Central memory CD4-positive, alpha-beta T cell (primary cell): ENCODE measurements at places on chromosomes 2 and 18.

DNA sequence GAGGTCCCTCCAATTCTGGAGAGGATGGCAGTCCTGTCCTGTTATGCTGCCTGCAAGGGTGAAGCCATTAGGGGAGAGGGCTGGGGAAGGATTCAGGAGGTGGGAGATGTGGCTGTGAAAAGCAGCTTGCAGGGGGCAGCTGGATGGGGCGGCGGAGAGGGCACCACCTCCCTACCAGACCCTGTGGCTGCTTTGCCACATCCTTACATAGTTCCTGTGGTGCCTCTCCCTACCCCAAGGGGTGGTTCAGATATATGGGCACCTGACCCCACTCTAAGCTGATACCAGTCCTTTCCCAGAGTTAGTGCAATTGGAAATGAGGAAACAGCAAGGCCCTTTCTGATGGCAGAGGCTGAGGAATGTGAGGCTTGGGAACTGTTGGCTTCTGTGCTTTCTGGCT, 6.1 kb upstream of the ACOXL start:
- DNase-seq, result no peak

DNA sequence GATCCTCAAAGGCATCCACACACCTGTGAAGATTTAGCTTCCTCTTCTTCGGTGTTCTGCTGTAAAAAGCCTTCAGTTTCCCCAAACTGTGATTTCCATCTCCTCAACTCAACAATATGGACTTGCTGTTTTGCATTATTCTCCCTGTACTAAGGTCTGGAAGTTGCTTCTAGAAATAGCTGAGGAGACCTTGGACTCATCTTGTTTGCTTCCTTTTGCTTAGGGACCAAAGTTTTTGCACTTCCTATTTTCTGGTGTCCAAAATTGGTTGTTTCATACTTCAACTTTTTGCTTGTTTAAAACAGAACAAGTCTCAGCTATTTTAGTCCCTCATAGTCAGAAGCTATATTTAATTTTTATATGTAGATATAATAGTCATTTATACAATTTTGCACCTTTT, 201.9 kb upstream of the COPS8 start:
- no peak for DNase-seq

DNA sequence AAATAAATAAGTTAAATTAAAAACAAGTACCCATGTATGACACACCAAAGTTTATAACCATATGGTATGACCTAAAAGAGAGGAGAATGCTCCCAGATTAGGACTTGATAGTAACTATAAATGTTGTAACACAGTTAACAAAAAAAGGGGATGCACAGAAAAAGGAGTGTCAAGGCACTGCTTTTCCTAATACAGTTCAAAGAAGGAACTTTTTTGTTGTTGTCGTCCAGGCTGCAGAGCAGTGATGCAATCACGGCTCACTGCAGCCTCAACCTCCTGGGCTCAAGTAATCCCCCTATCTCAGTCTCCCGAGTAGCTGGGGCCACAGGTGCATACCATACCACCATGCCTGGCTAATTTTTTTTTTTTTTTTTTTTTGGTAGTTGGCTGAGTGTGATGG, 2.7 kb downstream of the NARS1 start:
- no peak for DNase-seq

- no peak for DNase-seq
These were observed 337.4 kb downstream of the PTPRM start for GRCh38 chr18:7904529-7904928.

- DNase-seq, result no peak
These were observed 55.2 kb upstream of the REV1 start for GRCh38 chr2:99545066-99545465.

GRCh38 chr2:36672199-36672598, 24.3 kb upstream of the VIT start:
- DNase-seq, result no peak

DNA sequence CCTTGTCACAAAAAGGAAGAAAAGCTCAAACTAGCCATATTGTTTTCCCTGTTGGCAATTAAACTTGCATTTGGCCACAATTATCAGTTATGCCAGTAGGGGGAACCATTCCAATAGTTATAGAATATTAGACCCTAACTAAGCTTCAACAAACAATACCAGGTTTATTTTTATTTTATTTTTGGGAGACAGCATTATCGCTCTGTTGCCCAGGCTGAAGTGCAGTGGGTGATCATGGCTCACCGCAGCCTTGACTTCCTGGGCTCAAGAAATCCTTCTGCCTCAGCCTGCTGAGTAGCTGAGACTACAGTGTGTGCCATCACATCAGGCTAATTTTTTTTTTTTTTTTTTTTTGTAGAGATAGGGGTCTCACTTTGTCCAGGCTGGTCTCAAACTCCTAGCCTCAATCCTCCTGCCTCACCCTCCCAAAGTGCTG, 102.1 kb downstream of the ATAD2B start:
- DNase-seq, result peak; percentile 39

- no peak for DNase-seq
These were observed 71.6 kb downstream of the TMEM131 start for GRCh38 chr2:97924194-97924593.

- DNase-seq, result peak; percentile 13
These were observed 923 bp downstream of the FIGLA start for GRCh38 chr2:70789304-70790135.

DNA sequence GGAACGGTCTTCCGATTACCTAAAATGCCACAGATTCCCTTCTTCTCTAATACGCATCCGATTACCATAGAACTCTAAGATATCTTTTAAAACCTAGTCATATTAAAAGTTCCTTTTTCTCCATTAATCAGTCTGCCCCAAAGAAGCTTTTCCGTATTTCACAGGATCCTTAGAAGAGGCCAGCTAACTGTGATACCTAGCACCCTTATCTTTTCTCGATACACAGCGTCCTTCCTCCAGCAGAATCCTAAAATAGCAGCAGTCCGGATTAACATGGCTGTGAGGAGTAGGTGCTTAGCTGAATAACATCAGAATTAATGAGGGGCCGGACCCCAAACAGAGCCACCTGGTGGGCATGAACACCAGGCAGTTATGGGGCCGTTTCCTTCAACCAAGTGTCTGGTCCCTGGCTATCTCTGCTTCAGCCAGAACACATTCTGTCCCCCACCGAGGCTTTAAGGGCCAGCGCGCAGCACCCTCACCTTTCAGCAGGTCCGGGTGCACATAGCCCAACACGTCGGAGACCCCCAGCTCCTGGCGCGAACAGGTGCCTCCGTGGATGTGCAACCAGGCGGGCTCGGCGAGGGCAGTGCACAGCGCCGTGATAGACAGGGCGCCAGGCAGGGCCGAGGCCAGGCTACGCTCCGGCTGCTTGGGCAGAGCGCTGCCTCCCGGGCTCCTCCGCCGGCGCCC, 995 bp downstream of the TMEM127 start:
- peak; percentile 16 for DNase-seq

- no peak for DNase-seq
These were observed 33.6 kb downstream of the MC4R start for GRCh38 chr18:60339018-60339417.

GRCh38 chr2:204473224-204473623, 72.1 kb upstream of the PARD3B start:
- no peak for DNase-seq

- no peak for DNase-seq
These were observed 60.5 kb downstream of the NCAPH start for GRCh38 chr2:96396095-96396494.

- no peak for DNase-seq
These were observed 144.9 kb downstream of the SCG2 start for GRCh38 chr2:223457301-223457700.

DNA sequence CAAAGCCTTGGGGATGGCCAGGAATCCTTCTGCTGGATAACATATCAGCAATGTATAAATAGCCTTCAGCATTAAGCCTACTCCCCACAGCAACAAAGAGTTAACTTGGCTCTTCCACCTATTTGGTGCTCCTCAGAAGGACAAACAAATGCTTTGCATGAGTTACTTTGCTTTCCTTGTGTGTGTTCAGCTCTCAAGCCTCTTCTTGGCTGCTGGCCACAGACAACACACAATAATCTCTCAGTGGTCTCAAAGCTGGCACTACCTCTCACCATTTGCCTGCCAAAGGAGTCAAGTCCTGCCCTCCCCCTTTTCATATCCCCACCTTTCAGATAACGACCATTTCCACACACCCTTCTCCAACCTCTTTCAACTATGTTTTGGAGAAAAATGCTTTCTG, 17.5 kb downstream of the FTCDNL1 start:
- no peak for DNase-seq

- DNase-seq, result no peak
These were observed 88.5 kb upstream of the COL5A2 start for GRCh38 chr2:189267925-189268579.

DNA sequence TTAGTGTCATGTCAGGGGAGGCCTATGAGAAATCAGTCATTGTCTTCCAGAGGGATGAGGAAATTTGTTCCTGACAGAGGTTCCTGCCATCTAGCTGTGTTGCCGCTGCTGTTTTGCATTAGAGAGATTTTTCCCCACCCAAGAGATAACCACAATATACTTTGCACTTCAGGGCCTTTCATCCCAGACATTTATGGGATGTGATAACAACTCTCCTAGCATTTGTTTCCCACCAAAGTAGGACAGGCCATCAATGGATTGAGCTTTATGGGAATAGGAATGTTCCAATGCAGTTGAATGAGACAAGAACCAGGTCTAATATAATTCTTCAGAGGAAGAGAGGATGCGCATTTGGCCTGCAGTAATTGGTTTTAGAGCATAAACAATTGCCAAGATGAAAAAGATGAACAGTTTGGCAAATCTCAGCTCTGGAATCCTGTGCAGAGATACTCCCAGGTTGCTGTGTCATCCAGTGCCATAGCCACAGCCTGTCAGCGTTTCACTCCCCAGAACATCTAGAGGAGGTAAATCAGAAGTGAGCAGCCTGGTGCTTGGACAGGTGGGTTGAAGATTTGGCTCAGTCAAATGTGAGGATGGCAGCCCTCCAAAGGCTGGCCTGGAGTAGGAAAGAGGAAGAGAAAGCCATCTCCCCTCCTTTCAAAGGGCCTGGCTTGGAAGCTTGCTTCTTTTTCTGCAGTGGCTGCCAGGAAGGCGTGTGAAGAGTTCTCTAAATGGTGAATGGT, 93.7 kb upstream of the SETBP1 start:
- DNase-seq, result no peak

DNA sequence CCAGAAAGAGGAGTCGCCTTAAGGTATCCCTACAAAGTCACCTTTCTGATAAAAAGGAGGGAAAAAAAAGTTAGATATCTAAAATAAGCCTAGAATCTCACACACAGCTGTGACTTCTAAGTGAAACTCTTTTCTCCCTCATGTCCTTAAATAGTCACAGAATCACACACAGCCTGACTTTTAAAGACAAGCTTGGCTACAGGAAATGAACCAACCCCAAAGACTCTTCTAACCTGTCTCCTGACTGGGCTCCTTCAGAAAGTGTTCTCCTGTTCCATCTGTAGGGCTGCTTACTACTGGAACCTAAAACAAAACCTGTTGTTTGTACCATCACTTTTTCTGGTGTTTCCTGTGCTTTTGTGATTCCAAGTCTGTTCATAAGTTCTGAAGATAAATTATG, 62.7 kb upstream of the NRP2 start:
- no peak for DNase-seq

DNA sequence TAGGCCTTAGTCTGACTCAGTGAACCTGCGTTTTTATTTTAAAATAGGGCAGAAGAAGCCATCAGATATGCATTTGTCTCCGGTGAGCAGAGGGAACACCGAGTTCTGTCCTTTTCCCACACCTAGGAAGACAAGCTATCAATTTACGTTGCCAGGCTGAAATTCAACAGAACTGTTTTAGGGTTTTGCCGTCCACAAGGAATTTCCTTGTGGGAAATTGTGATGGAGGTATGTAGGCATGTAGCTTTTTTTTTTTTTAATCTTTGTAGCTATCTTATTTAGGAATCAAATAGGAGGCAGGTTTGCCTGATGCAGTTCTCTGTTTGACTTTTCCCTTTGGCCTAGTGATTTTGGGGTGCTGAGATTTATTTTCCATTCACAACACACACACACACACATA, 62.0 kb upstream of the ASAP2 start:
- DNase-seq, result no peak

GRCh38 chr2:229064749-229065148, 206.3 kb downstream of the PID1 start:
- no peak for DNase-seq

- DNase-seq, result no peak
These were observed 235.6 kb upstream of the HNRNPA3 start for GRCh38 chr2:176976736-176977685.

GRCh38 chr2:38690499-38691420, 24.8 kb downstream of the GALM start:
- no peak for DNase-seq

GRCh38 chr2:240991378-240992263, 6.8 kb upstream of the SNED1 start:
- no peak for DNase-seq

DNA sequence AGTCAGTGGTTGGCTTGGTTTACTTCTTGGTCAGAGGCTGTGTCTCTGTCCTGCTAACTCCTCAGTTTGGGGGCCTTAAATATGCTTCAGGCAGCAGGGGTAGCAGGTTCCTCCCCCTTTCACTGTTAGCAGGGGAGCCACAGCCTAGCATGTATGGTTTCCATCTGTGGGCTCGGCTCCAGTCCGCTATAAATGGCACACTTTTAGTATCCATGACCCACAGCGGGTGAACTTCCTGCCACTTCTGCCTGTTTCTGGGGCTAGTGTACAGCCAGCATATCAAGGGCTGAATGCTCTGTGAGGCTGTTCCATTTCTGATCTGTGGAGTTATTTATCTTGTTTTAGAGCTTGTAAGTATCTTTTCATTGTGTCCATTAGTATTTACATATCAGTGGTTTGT, 58.3 kb downstream of the MRPL33 start:
- DNase-seq, result no peak

DNA sequence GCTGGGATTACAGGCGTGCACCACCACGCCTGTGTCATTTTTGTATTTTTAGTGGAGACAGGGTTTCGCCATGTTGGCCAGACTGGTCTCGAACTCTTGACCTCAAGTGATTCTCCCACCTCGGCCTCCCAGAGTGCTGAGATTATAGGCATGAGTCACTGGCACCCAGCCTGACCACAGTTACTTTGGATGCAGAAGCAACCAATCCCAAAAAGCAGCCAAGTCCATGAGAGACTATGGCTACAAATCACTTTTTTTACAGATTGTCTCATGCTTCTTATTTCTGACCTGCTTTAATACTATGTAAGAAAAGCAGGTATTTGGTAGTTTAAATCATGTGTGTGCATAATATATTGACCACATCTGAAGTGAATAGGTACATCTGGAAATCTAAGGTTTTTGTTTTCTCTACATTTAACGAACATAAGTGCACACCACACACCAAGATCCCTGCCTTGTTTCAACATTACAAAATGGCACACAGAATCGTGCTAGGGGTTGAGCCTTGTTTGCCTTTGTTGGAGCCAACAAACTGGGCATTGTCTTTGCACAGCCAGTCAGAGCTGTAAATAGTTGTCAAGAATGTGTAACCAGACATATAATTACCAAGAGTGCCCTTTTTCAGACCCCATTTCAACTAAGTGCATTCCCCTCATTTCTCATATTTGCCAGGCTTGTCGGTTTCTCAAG, 18.3 kb upstream of the MAP4K4 start:
- DNase-seq, result no peak

GRCh38 chr18:63107931-63108330, 211.6 kb downstream of the BCL2 start:
- DNase-seq, result no peak
